Right lung (tissue), 10 donors: ENCODE measurements at places on chromosomes 11 and 22.

GRCh38 chr11:89321401-89321800 lies 143.7 kb downstream of the TYR start:
- DNase-seq = no peak

DNA sequence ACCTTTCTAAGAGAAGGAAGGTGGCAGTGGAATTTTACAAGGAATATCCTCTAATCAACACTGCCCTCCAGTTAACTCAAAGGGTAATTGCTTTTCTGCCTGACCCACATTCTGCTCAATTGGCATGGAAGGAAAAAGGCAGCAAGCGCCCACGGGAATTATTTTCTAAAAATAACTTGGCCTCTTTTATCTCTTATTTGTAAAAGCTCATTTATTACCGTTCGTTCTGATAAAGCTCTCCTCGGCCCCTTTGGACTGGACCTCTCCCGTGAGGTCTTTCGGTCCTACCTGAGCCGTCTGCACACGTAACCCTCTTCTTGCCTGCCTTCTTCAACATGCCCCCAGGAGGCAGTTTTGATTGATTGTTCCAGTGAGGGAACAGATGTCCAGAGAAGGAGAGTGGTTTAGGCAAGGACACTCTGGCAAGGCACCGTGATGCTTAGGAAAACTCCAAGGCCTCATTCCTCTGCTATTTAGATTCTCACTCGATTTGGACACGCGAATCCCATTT lies 53.2 kb upstream of the CRTAM start:
- DNase-seq = no peak

DNA sequence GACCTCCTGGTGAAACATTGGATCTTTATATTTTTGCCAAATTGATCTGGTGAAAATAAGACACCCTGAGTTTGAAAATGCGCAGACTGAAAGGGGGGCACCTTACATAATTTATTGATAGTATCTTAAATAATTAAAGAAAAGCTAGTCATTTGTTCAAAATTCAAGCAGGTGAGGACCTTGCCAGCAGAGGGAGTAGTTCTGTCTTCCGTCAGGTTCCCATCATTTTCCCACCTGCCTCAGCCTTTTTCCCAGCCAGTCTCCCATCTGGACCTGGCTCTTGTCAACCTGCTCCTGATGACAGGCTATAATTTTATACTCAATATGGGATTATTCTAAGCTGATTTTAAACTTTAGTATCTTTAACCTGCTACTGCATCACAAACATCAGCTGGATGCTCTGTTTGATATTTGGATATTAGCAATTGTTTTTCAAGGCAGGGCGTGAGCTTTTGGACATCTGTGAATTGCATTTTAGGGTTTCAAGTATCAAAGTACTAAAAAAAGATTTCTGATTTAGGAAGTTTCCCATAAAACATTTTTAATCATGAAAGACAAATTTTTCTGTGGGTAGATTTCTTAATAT lies 132.0 kb downstream of the ELP4 start:
- DNase-seq = no peak

DNA sequence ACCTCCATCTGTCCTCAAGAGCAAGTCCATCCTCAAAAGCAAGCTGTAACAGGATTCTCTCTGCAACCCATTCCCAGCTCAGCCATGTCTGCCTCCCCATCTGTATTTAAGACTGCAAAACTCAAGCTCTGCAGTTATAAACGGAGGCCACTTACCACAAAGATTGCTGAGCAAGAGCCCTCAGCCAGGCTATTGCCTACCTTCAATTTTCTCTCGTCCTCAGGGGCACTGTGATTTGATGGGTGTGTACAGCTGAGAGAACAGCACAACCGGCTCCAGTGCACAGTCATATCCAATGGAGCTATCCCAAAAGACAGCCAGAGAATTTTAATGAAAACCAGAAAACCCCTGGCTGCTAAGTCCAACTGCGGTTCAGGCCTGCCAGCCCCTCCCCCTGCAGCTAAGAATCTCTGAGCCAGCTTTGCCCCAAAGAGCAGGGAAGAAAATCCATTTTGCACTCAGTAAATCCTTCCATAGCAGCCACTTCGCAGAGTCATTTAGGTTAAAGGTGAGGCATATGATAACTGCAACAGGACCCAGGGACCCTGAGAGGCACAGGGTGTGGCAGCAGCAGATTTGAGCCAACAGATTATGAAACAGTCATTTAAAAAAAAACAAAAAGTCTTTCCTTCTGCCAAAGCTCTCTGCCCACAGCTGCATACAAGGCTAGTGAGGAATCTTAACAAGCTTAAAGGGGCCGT lies 37.6 kb downstream of the RAB30 start:
- peak; percentile 63 for DNase-seq

DNA sequence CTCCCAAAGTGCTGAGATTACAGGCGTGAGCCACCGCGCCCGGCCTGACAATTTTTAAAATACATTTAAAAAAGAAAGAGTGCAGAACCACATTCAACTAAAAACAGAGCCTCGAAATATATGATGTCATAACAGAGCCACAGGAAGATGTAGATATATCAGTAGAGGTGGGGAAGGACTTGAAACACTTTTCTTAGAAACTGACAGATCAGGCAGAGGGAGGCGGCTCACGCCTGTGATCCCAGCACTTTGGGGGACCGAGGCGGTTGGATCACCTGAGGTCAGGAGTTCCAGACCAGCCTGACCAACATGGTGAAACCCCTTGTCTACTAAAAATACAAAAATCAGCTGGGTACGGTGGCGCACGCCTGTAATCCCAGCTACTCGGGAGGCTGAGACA lies 7.0 kb downstream of the MLC1 start:
- DNase-seq = no peak

DNA sequence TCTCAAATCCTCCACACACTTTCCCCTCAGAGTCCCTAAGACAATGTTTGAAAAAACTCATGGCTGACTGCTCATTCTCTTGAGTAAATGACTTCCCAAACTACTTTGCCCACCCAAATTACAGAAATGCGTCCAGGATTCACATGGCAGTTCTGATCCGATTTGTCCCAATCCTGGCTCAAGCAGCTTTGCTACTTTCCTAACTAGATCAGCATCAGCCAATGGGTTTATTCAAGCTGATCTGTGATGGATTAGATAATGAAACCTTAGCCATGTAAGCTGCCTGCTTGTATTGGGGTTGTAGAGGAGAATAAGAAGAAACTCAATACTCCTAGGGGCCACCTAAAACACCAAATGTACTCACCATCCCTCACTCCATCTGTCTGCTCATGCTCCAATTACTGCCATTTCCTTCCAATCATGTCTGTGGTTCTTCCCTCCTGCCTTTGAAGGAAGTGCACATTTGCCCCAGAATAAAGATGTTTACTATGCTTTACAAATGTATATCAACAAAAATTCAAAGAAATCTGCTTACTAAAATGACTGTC lies 6.9 kb downstream of the RBFOX2 start:
- DNase-seq = no peak
